Ovary (tissue), 10 donors: ENCODE measurements at places on chromosomes 3 and 15. TPM values are rescaled to one million over a fixed set of nuclear protein-coding genes. Genes with fewer than 3 reads are reported as not detected.

Gene GPR62
- total RNA-seq: 0.40 TPM

Gene SPTSSB
- total RNA-seq: not detected

Gene ATP8B4
- 6.4 TPM for total RNA-seq

Gene NR1I2
- 0.36 TPM for total RNA-seq

Gene CD276
- 66.5 TPM for total RNA-seq

Gene SH3BP5
- 80.4 TPM for total RNA-seq

Gene ZXDC
- total RNA-seq: 47.3 TPM

Gene RNF111
- 28.9 TPM for total RNA-seq

Gene CHRM5
- not detected for total RNA-seq

Gene MGLL
- 6.9 TPM for total RNA-seq

Gene SLC7A14
- total RNA-seq: not detected

GRCh38 chr15:95439922-95440376 is 890.6 kb upstream of the NR2F2 start:
- no peak for DNase-seq
- H3K27me3 ChIP-seq: no peaks in the 10 kb centered on the region
- H3K4me1 ChIP-seq: peaks cover 4% of the 10 kb centered on the region
- no peak overlapping the region for H3K27ac ChIP-seq

- H3K36me3 ChIP-seq: no peaks in the 10 kb centered on the region
- no peak overlapping the region for H3K27ac ChIP-seq
- DNase-seq: no peak
Measured at GRCh38 chr3:27623085-27623753, 98.9 kb downstream of the EOMES start.

- H3K36me3 ChIP-seq: no peaks in the 10 kb centered on the region
- H3K4me1 ChIP-seq: no peaks in the 10 kb centered on the region
- DNase-seq: no peak
- H3K27me3 ChIP-seq: no peaks in the 10 kb centered on the region
- H3K27ac ChIP-seq: no peak overlapping the region
Measured at GRCh38 chr3:196397941-196398340, 34.3 kb downstream of the UBXN7 start.

DNA sequence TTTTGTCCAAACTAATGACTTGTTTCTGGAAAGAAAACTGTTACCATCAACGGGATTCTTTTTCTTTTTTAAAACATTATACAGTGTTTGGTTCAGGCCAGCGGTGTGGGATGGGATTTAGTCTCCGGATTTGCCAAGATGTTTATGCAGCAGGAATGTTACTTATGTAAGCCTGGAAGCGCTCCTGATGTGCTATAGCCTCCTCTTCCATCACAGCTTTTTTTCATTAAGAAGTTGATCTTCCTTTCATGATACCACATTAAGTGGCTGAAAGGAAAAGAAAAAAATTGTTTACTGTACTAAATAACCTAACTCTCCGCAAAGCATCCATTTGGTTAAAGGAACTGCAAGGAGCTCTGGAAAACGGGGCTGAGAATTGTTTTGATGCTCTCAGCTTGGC is 120.5 kb upstream of the ALDH1A3 start:
- H3K4me1 ChIP-seq: no peaks in the 10 kb centered on the region
- no peak overlapping the region for H3K27ac ChIP-seq
- no peak for DNase-seq
- no peak overlapping the region for H3K4me3 ChIP-seq

GRCh38 chr3:79490165-79491028 is 277.4 kb downstream of the ROBO1 start:
- peaks cover 2% of the 10 kb centered on the region for H3K4me1 ChIP-seq
- H3K27ac ChIP-seq: no peak overlapping the region
- H3K27me3 ChIP-seq: peaks cover 5% of the 10 kb centered on the region
- peak; percentile 72 for DNase-seq

GRCh38 chr15:89023311-89023961 is 64.8 kb upstream of the ABHD2 start:
- no peaks in the 10 kb centered on the region for H3K27me3 ChIP-seq
- H3K36me3 ChIP-seq: no peaks in the 10 kb centered on the region
- no peaks in the 10 kb centered on the region for H3K4me1 ChIP-seq
- H3K27ac ChIP-seq: no peak overlapping the region

- H3K4me1 ChIP-seq: no peaks in the 10 kb centered on the region
- no peak overlapping the region for H3K4me3 ChIP-seq
- no peak for DNase-seq
Measured at GRCh38 chr15:67715170-67715569, 110.1 kb upstream of the SKOR1 start.

GRCh38 chr15:57235873-57236272 is 140.4 kb upstream of the CGNL1 start:
- H3K27me3 ChIP-seq: no peaks in the 10 kb centered on the region
- no peak for DNase-seq
- no peak overlapping the region for H3K27ac ChIP-seq
- H3K4me1 ChIP-seq: no peaks in the 10 kb centered on the region
- no peak overlapping the region for H3K4me3 ChIP-seq

DNA sequence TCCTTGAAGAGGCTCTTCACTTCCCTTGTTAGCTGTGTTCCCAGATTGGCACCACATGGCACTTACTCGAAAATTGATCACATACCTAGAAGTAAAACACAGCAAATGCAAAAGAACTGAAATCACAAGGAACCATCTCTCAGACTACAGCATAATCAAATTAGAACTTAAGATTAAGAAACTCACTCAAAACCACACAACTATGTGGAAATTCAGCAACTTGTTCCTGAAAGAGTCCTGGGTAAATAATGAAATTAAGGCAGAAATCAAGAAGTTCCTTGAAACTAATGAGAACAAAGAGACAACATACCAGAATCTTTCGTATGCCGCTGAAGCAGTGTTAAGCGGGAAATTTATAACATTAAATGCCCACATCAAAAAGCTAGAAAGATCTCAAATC is 566.3 kb upstream of the TGFBR2 start:
- no peaks in the 10 kb centered on the region for H3K27me3 ChIP-seq
- no peaks in the 10 kb centered on the region for H3K36me3 ChIP-seq
- no peak for DNase-seq
- no peak overlapping the region for H3K4me3 ChIP-seq

DNA sequence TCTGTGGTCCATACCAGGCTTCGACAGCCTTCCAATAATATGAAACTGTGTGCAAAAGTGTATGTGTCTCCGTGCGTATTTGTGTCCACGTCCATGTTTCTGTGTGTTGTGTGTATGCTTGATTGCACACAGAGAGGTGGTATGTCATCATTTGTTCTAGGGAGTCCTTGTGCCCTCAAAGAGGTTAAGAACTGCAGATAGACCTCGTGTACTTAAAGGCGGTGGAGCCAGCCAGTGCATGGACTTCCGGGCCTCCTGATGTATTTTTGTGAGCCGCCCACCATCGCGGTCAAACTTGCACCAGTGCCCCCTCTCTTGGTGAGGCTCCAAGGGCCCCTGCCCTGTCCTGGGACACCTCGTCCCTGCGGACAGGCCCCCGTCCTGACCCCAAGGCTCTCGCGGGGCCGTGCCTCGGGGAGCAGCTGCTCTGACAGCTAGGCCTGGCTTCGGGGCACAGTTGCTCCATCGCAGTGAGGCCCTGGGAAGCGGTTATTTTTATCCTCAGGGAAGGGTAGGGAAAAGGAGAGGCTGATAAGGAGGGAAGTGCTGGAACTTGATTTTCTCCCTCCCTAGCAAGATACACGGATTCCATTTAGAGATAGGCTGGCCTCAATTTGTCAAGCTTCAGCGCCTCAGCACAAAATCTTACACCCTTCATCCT is 1.2 kb upstream of the RYK start:
- no peaks in the 10 kb centered on the region for H3K27me3 ChIP-seq
- peak overlapping the region; percentile 71 for H3K27ac ChIP-seq
- no peak overlapping the region for H3K4me3 ChIP-seq
- DNase-seq: peak; percentile 59

GRCh38 chr3:121974601-121975111 is 47.4 kb downstream of the ILDR1 start:
- H3K4me1 ChIP-seq: no peaks in the 10 kb centered on the region
- H3K4me3 ChIP-seq: no peak overlapping the region
- no peaks in the 10 kb centered on the region for H3K27me3 ChIP-seq
- H3K27ac ChIP-seq: no peak overlapping the region
- no peaks in the 10 kb centered on the region for H3K36me3 ChIP-seq

DNA sequence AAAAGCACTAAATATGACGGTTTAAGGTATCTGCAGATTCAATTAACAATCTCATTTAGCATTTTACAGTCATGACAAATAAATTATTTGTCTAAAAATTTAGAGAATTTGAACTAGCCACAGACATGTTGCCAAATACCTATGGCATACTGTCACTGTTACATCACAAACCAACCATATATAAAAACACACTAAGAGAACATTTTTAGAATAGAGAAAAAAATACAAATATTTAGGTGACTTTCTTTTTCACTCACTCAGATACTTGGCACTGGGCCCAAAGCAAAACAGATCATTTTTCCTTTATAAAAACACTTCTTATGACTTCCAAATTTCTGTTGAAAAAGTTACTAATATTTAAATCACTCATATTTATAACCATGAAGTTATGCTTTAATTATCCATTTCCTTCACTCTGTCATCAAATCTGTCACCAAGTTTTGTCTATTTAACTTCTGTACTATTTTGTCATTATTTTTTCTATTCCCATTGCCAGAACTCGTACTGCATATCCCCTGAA is 644.7 kb downstream of the OTOL1 start:
- H3K27me3 ChIP-seq: no peaks in the 10 kb centered on the region
- no peaks in the 10 kb centered on the region for H3K4me1 ChIP-seq
- H3K36me3 ChIP-seq: no peaks in the 10 kb centered on the region

DNA sequence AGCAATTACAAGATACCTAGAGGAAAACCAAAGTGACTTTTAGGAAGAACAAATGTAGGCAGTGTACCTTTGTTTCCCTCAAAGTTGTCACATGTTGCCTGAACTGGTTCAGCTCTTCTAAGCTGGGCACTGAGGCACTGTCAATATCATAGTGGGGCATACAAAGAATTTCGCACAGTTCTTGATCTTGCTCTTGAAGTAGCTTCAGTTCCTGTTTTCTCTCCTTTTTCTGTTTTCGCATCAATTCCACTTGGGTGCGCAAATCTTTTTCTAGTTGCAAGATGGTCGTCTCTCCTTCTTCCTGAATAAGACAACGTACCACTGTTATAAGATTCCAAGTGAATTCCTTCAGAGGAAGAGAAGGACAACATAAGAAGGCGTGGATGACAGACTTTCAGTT is 12.7 kb downstream of the PRC1 start:
- no peak overlapping the region for H3K4me3 ChIP-seq
- no peak for DNase-seq
- no peaks in the 10 kb centered on the region for H3K4me1 ChIP-seq

GRCh38 chr15:68405378-68406250 is 26.3 kb downstream of the ITGA11 start:
- H3K36me3 ChIP-seq: no peaks in the 10 kb centered on the region
- H3K27me3 ChIP-seq: no peaks in the 10 kb centered on the region
- H3K27ac ChIP-seq: no peak overlapping the region
- DNase-seq: peak; percentile 8
- H3K4me3 ChIP-seq: no peak overlapping the region
- no peaks in the 10 kb centered on the region for H3K4me1 ChIP-seq

- no peak for DNase-seq
- no peaks in the 10 kb centered on the region for H3K4me1 ChIP-seq
- no peak overlapping the region for H3K4me3 ChIP-seq
- H3K27me3 ChIP-seq: no peaks in the 10 kb centered on the region
Measured at GRCh38 chr15:44569316-44569715, 32.4 kb downstream of the EIF3J start.

GRCh38 chr3:105022813-105023212 is 343.9 kb upstream of the ALCAM start:
- H3K27ac ChIP-seq: no peak overlapping the region
- H3K27me3 ChIP-seq: no peaks in the 10 kb centered on the region
- no peaks in the 10 kb centered on the region for H3K4me1 ChIP-seq
- no peaks in the 10 kb centered on the region for H3K36me3 ChIP-seq
- no peak overlapping the region for H3K4me3 ChIP-seq
- DNase-seq: no peak

- H3K4me1 ChIP-seq: no peaks in the 10 kb centered on the region
Measured at GRCh38 chr3:197111685-197112084, 82.1 kb upstream of the MELTF start.

DNA sequence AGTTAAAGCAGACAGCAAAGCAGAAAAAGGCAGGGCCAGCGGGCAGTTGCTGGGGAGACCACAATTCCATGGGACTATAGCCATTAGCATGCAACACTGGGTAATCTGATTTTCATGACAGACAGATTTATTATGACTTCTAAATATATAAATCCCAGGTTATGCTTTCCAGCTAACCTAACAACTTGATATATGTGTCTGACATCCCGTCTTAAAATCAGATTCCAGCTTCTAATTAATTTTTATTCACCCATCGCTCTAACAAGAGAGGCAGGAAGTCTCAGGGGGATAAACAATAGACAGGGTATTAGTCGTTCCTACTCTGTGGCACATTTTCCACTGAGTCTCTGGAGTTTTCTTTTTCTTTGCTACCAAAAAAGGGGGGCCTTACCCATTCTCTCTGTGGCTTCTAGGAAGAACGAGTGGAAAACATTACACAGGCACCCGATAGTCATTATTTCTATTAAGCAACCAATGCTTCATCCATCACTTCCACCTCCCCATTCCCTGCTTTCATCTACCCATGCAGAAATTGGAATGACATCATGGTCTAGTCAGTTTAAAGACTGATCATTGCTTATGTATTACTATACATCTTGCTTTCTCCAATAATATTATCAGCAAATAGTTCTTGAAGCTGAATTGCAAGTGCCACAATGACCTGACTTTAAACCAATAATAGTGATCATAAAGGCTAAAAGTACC is 173.1 kb downstream of the FHIT start:
- no peak overlapping the region for H3K4me3 ChIP-seq
- H3K36me3 ChIP-seq: no peaks in the 10 kb centered on the region
- no peaks in the 10 kb centered on the region for H3K27me3 ChIP-seq
- no peaks in the 10 kb centered on the region for H3K4me1 ChIP-seq
- DNase-seq: no peak

GRCh38 chr15:70114221-70114620 is 16.5 kb upstream of the TLE3 start:
- H3K4me1 ChIP-seq: peaks cover 6% of the 10 kb centered on the region
- no peak overlapping the region for H3K27ac ChIP-seq
- no peak for DNase-seq
- H3K4me3 ChIP-seq: no peak overlapping the region
- no peaks in the 10 kb centered on the region for H3K36me3 ChIP-seq

GRCh38 chr3:20322085-20322484 is 136.1 kb upstream of the SGO1 start:
- H3K4me3 ChIP-seq: no peak overlapping the region
- DNase-seq: no peak
- no peaks in the 10 kb centered on the region for H3K27me3 ChIP-seq
- no peak overlapping the region for H3K27ac ChIP-seq

DNA sequence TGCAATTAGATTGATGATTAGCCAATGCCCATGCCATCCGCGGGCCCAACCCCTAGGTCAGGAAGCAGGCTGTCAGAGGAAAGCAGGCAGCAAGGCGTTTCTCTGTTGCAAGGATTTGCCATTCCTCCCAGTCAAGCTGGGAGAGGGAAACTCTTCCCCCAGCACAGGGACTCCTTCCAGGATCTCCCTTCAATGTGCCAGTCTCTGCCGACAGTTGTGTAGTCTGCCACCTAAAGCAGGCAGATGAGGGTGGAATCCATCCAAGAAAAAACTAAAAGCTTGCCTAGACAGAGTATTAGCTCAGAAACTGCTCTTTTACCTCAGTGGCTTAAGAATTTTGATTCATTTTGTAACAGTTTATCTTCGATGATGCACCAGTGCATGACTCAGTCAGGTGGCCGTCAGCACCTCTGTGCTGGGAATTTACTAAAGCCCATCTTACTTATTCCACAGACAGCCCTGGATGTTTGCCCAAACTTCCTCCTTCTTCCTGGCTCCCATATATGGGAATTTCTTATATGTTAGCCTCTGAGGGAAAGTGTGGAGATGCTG is 501.5 kb upstream of the THBS1 start:
- no peaks in the 10 kb centered on the region for H3K4me1 ChIP-seq
- H3K4me3 ChIP-seq: no peak overlapping the region
- DNase-seq: no peak
- no peaks in the 10 kb centered on the region for H3K36me3 ChIP-seq
